ENCODE measurements at places on chromosomes 7 and 10. TPM values are rescaled to one million over a fixed set of nuclear protein-coding genes. Genes with fewer than 3 reads are reported as not detected.
A peak's percentile ranks its signal among the peaks of the same experiment; 100 is the strongest.

DNA sequence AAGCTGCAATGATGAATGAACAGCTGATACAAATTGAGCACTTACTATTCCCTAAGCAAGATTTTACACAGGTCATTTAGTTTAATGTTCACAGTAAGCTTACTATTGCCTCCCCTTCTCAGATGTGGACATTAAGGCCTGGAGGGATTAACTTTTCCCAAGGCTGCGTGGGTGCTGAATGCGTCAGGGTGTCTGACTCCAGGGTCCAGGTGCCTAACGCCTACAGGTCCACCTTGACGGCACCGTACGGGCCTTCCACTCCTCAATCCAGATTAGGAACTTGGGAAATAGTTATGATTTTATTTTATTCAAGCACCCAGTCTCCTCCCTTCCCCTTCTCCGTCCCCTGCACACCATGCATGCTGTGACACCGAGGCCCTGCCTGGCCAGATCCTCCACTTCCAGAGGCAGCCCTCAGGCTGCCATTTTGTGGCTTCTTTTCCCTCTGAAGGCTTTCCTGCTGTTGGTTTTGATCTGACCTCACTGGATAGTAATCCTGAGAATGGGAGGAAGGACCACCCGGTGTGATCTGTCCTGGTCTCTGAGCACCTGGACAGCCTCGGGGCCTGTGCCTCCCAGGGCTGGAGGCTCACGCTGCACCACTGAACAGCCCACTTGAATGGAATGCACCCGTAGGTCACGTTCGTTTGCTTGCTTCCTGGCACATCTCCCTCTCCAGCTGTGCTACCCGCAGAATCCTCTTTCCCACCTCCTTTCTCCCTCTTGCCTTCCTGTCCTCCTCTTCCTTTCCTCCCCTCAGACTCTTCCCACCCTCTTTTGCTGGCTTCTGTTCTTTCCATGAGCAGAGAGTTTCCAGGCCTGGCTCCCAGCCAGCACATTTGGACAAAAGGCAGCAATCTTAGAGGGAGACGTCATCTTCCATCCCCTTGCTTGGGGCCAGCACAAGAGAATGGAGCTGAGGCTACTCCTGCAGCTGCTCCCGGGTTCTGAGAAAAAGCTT is 14.4 kb downstream of the DENND2A start:
- peak; percentile 60 for DNase-seq

The FGFR2 gene
- total RNA-seq = not detected

The ZMIZ2 gene
- 88.6 TPM for total RNA-seq

DNA sequence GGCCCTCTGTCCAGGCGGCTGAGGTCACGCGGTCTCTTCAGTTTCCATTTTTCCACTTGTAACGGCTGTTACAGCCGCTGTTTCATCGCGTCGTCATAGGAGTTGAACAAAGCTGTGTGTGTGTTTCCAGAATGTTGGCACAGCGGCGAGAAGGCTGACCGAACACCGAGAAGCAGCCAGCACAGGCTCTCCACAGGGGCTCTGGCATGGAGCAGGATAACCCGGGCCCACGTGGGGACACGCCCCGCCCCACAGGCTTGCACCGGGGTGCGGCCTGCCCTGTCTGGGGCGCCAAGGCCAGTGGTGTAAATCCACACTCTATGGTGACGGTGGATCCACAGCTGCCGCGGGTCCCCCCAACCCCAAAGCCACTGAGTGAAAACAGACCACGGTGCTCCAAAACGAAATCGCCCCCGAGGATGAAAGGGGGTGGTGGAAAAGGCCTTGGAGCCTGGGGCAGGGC is 448.2 kb downstream of the DNAJB6 start:
- no peak for DNase-seq

DNA sequence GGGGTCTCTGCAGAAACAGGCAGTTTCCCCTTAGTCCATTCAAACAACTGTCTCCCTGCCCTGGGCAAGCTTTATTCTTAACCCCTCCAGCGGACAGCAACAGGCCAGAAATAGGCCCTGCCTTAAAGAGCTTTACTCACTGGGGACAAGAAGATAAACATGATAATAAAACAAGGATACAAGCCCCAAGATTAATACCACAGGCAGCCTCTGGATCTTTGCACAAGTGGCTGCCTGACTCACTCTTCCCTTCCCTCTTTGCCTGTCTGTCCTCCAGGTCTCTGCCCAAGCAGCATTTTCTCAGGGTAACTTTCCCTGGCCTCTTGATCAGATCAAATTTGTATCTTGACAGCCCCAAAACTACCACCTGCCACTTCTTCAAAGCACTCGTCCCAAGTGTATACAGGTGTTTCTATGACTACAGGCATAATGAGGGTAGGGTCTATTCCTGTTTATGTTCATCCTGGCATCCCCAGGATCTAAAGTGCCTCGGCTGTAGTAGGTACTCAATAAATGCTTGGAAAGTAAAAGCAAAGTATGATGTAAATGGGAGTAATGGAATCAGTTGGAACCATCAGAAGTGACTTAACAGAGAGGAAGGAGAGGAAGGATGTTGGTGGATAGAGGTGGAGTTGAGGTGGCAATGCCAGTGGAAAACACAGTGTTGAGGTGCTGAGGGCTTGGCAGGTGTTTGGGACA is 7.0 kb upstream of the CAMK2G start:
- DNase-seq = no peak

The CADPS2 gene
- total RNA-seq = 22.6 TPM

DNA sequence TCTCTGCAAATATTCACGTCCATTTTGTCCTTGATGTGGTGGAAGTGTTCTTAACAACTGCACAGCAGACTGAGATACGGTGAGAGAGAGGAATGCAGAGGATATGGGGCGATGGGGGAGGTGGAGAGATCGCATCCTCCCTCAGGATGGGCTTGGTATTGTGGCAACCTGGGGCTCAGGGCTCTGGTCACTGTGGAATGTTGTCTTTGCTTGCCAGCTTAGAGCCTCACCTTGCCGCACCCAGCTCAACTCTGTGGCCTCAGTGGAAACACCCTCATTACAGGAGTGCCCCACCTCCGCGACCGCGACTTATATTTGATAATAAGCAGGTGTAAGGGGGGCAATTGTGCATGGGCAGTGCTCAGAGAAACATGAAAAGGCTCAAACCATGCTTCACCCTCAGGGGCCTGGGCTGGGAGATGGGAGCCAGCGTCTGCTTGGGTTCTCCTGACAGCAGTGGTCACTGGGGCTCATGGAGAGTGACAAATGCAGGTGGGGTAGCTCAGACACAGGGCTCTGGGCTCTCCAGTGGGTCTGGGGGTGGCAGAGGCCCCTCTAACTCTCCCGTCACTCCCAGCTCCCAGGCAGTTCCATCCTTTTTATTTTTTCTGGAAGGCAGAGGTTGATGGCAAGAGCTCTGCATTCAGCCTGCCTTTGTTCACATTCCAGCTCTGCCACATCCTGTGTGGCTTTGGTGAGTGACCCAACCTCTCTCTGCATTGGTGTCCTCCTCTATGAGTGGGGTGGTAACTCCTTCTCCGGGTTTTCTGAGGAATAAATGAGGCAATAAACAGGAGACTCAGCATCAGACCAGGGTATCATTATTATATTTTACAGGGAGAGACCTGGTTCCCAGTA is 43.1 kb upstream of the EMX2 start:
- no peak for DNase-seq

DNA sequence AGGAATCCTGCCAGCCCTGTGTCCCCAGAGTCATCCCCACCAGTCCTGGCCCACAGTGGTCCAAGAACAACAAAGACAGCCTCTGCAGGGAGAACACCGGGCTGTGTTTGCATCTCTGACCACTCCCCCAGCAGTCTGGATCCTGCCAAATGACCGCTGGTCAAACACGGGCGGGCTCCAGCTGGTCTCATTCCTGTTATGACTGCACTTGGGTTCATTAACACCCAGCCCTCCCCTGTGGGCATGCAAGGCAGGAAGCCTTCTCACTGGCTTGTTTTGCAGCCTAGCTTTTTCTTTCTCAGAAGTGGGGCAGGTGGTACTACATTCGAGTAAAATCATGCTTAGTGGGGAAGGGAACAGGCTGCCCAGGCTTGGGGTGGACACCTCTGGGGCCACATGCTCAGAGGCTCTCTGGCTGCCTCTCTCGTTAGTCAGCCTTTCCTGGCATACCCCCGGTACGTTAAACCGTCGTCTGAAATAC is 190.0 kb downstream of the PLXNA4 start:
- peak; percentile 97 for DNase-seq

The ZNF727 gene
- not detected for total RNA-seq

The SYT15B gene
- 0.18 TPM for total RNA-seq

- no peak for DNase-seq
These were observed 174.4 kb downstream of the CUX1 start for GRCh38 chr7:101991860-101992259.

The NKX2-3 gene
- total RNA-seq = not detected

The ANXA8 gene
- total RNA-seq = not detected
